ENCODE measurements at places on chromosomes 6 and 20.
A peak's percentile ranks its signal among the peaks of the same experiment; 100 is the strongest.

DNA sequence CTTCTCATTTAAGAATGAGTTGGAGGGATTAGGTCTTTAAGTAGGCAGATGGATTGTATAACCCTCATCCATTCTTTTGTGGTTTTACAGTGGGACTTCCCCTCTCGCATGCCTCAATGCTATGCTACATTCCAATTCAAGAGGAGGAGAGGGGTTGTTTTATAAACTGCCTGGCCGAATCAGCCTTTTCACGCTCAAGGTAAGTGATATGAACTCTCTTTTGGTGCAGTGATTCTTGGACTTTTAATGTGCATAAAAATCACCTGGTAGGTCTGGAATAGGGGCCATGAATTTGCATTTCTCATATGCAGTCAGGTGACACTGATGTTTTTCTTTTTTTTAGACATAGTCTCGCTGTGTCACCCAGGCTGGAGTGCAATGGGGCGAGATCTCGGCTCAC, 10.8 kb downstream of the ASXL1 start:
- DNase-seq, result peak; percentile 82

GRCh38 chr20:43915211-43916072, 790 bp downstream of the TOX2 start:
- peak; percentile 41 for DNase-seq

GRCh38 chr6:154350293-154350692, 6.3 kb downstream of the IPCEF1 start:
- DNase-seq, result no peak

DNA sequence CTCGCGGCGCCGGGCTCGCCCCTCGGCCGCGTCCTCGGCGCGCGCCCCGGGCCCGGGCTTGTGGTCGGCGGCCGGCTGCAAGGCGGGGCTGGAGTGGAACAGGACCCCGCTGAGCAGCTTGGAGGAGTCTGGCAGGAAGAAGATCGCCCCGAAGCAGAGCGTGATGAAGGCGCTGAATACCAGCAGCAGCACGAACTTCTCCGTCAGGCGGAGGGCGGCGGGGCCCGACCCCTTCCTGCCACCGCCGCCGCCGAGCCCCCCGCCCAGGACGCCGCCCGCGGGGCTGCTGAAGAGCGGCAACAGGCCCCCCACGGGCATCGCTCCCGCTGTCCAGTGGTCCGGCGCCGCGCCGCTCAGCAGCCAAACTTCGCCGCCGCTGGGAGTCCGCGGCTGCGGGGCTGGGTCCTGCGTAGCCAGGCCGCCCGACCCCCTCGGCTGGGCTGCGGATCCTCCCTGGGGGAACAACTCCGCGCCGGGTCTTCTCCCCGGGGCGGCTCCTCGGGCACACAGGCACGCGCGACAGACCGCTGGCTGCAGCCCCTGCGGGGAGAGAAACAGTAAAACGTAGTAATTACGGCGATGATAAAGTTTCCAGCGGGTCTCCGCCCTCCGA, 707 bp downstream of the MAN1A1 start:
- peak; percentile 50 for DNase-seq

DNA sequence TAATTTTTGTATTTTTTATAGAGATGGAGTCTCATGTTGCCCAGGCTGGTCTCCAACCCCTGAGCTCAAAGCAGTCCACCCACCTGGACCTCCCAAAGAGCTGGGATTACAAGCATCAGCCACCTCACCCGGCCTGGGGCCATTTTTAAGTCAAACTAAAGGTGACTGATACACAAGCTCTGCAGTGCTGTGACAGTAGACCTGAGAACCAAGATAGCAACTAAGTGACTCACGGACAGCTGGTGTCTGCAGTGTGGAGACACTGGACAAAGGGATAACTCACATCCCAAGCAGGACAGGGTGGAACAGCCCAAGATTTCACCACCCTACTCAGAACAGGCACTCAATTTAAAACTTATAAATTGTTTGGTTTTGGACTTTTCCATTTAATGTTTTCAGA, 402.5 kb downstream of the CD83 start:
- no peak for DNase-seq

DNA sequence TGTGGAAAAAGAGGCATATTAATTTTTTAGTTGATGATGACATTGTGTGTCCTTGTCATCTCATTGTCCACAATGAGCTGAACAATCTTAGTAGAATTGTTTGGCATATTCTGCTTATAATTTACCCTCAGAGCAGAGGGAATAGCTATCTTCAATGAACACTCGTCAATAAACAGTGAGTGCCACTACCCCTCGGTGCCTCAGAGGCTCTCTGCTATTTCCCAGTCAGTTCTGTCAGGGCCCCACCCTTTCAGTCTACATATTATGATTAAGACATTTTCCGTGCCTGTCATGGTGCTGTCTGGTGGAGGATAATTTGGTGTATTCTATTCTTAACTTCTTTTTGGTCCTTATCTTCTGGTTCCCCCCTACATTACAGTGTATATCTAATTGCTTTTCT, 31.2 kb downstream of the NUS1 start:
- no peak for DNase-seq

- no peak for DNase-seq
These were observed 23.9 kb downstream of the QKI start for GRCh38 chr6:163438298-163438939.

GRCh38 chr6:142395266-142395665, 93.5 kb downstream of the ADGRG6 start:
- no peak for DNase-seq

- DNase-seq, result no peak
These were observed 695.0 kb upstream of the GJE1 start for GRCh38 chr6:141437685-141438084.

- DNase-seq, result no peak
These were observed 283.0 kb downstream of the TSHZ2 start for GRCh38 chr20:53255102-53255710.

- peak; percentile 80 for DNase-seq
These were observed 24.0 kb upstream of the MLN start for GRCh38 chr6:33827546-33828451.

- peak; percentile 54 for DNase-seq
These were observed 166.0 kb upstream of the PROKR2 start for GRCh38 chr20:5482791-5483190.

DNA sequence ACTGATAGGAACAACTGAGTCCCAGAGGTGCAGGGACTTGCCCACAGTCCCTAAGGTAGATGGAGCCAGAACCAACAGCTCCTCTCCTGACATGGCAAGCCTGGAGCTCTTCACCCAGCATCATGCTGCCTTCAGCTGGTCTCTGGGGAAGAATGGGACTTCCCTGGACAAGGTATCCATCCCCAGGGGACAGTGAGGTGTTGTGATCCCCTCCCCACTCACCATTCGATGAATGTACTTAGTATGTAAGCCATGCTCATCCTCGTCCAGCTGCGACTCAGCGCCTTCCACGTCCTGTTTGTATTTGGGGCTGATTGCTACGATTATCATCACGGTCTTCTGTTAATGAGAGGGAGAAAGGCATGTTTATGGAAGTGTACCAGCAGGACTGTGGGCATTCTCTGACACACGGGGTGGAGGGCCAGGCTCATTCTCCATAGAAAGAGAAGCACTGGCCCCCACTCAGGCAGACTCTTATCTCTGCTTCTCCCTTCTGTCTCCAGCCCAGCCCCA, 39.4 kb downstream of the TRAF3IP2 start:
- DNase-seq, result no peak

GRCh38 chr6:45877970-45878590, 137.6 kb downstream of the CLIC5 start:
- DNase-seq, result no peak

DNA sequence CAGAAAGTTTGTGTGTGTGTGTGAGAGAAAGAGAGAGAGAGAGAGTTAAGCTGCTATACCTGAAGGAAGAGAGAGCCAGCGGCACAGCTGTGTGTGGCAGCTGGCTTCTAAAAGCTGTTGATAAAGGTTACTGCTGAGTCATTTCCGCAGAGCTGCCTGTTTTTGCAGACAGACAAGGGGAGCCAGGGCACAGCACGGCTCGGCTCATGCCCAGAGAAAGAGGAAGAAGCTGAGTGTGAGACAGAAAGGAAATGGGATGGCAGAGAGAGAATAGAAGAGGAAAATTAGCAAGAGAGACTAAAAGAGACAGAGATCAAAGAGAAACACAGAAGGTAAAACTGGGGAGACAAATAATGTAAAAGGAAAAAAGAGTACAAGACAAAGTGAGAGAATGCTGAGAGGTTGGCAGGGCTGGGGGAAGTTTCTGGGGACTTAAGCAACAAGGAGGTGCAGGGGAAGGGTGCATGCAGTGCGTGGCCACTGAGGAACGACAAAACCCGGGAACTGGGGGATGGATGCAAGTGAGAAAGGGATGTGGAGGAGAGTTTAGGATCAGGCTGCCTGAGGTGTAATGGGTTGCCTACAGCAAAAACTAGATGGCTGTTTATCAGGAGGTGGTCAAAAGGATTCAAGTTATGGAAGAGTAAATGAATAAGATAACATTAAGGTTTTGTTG, 22.7 kb downstream of the HLA-A start:
- DNase-seq, result peak; percentile 91

- DNase-seq, result peak; percentile 93
These were observed 135.0 kb upstream of the RIPOR2 start for GRCh38 chr6:25070547-25071366.

GRCh38 chr20:57788936-57789613, 79.3 kb upstream of the PMEPA1 start:
- no peak for DNase-seq

All from choroid plexus epithelial cell (primary cell).